Stimulated activated CD4-positive, alpha-beta T cell treated with anti-CD3 and anti-CD28 coated beads, Interleukin-4, amount 100 ng/mL, for 48 hours (primary cell): ENCODE measurements at places on chromosomes 13 and 19.

DNA sequence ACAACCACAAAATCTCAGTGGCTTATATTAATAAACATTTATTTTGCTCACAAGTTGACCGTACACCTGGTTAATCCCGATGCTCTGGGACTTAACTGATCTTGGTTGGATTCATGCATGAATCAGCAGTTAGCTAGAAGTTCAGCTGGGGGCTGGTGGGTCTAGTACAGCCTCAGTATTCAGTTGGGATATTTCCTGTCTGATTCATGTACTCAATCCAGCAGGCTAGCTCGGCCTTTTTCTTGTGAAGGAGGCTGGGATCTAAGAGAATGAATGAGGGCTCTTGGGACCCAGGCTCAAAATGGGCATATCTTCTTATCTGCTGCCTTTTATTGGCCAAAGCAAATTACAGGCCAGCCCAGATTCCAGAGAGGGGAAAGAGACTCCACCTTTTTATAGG lies 178.8 kb downstream of the KCTD12 start:
- DNase-seq, result no peak

GRCh38 chr13:81596224-81596753 lies 1255.4 kb upstream of the SPRY2 start:
- DNase-seq, result no peak

- DNase-seq, result peak; percentile 12
Measured at GRCh38 chr13:31909864-31910551, 121.6 kb upstream of the FRY start.

- no peak for DNase-seq
Measured at GRCh38 chr13:110055089-110055488, 251.9 kb downstream of the COL4A1 start.

- DNase-seq, result no peak
Measured at GRCh38 chr19:10460714-10461046, 40.3 kb downstream of the PDE4A start.

DNA sequence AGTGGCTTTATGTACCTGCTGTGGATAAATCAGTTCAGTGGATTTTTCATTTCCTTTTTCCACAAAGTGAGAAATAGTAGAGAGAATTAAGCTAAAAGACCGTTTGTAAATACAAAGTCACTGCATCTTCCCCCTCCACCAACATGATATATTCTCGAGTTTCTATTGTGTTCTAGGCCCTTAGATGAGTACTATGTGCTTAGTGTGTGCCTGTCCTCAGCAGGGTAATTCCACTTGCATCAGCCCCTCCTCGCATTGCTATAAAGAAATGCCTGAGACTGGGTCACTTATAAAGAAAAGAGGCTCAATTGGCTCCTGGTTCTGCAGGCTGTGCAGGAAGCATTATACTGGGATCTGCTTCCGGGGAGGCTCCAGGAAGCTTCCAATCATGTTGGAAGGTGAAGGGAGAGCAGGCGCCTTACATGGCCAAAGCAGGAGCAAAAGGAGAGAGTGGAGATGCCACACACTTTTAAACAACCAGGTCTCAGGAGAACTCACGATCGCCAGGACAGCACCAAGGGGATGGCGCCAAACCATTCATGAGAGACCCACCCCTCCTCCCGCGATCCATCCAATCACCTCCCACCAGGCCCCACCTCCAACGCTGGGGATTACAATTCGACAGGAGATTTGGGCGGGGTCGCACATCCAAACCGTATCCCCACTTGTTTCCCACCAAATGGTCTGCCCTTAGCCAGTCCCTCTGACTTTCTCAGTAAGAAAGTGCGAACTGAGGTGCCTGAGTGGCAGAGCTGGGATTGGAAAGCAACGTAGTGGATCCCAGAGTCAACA lies 102.3 kb upstream of the ABCC4 start:
- DNase-seq, result no peak

- peak; percentile 45 for DNase-seq
Measured at GRCh38 chr19:46428239-46429135, at the start of gene PNMA8C. TSS of gene PNMA8C (minus strand) at chr19:46428936. CDS start at chr19:46428359, 577 bp downstream.

GRCh38 chr19:42409477-42409876 lies 17.7 kb downstream of the LIPE start:
- DNase-seq, result no peak

DNA sequence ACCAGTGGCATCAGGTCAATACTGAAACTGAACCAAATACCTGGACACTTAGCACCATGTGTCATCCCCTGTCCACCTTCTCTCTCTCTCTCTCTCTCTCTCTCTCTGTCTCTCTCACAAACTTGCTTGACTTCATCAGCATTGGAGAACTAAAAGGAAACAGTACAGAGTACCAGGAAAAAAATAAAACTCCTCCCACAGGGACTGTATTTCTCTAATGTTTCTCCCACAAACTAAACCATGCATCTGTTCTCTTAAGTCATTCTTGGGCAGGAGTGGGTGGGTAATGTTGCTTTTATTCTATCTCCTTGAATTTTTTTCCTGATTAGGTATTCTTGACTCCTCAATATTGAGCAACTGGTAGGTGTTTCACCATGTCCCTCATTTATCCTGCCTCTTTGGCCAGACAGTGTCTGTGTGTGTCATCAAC lies 112.9 kb upstream of the CACNA1A start:
- no peak for DNase-seq

DNA sequence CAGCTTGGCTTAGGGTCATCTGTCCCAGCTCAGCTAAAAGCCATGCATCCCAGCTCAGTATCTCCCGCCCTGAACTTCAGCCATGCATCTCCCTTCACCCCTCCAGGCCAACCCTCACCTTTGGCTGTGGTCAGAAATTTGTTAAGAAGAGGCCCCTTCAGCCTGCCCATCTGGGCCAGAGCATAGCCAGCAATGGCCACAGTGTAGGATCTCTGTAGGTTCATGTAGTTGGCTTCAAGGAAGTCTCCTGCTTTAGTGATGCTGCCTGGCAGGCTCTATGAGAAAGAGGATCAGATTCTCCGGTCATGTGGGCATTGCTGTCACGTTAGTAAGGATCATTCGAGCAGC lies 16.6 kb upstream of the TNFSF14 start:
- no peak for DNase-seq
